ENCODE measurements at places on chromosomes 2 and 18.

DNA sequence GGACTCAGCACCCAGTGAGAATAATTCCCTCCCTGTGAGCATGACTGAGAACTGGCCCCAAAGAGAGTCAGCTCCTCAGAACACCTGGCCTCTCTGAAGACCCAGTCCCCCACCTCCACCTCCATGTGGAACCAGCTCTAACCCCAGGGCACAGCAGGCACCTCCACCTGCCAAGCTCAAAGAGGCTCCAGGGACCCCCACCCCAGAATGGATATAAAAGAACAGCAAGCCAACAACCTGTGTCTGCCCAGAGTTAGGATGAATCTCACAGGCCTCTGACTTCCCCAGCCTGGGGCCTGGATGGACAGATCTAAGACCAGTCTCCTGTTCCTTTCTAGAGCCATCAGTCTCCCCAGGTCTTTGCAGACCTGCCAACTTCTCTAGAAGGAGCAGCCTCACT lies 498.5 kb downstream of the EIPR1 start:
- no peak for DNase-seq

DNA sequence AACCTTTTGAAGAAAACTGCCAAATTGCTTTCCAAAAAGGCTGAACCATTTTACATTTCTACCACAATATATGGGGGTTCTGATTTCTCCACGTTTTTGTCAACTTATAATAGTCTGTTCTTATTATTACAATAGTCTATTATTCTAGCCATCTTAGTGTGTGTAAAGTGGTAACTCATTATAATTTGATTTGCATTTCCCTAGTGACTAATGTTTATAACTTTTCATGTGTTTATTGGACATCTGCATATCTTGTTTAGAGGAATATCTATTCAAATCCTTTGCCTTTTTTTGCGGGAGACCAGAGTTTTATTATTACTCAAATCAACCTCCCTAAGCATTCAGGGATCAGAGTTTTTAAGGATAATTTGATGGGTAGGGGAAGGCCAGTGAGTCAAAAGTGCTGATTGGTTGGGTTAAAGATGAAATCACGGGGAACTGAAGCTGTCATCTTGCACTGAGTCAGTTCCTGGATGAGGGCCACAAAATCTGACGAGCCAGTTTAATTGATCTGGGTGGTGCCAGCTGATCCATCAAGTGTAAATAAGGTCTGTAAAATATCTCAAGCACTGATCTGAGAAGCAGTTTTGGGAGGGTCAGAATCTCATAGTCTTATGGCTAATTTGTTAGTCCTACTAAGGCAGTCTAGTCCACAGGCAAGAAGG lies 303.4 kb upstream of the NCKAP5 start:
- no peak for DNase-seq

GRCh38 chr18:62144338-62144737 lies 42.5 kb downstream of the PIGN start:
- no peak for DNase-seq

DNA sequence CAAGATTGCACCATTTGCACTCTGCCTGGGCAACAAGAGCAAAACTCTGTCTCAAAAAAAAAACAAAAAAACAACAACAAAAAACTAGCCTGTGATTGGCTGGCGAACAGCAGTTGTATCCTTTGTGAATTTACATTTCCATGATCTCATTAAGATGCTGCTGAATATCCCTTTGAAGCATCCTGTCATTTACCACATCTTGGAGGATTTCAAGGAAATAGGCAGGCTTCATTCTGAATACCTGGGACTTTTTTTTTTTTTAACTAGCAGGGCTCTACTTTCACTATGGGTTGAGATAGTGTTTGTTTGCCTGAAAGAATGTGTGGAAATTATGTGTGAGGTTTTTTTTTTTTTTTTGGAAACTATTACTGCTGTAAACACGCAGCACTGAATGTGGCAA lies 49.6 kb upstream of the RPL31 start:
- DNase-seq, result no peak

DNA sequence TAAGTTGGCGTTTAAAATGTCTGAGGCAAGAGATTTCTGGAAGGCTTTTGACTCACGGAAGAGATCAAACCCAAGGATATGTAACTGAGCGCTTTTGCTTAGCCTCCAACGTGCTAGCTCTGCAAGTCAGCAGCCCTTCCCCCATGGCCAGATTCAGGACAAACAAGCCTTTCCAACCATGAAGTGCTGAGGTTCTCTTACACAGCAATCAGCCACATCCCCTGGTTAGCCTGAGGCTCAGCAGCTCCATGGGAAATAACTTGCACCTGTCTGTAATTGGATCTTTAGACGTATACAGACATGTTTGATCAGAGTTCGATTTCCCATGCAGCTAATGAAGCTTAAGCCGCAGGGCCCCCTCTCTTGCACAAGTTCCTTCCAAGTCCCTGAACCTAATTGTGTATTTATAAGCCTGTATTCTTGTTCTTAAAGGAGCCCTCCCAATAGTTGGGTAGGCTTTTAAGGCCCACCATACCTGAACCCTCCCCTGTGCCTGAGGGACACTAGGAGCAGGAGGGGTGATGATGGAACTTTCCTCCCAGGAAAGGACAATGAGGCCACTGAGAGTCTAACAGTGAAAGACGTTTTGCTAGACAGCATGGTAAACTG lies 2.1 kb upstream of the TMEM131 start:
- no peak for DNase-seq

All from Peyer's patch (tissue), 4 donors.